ENCODE measurements at places on chromosomes 2 and 18.

DNA sequence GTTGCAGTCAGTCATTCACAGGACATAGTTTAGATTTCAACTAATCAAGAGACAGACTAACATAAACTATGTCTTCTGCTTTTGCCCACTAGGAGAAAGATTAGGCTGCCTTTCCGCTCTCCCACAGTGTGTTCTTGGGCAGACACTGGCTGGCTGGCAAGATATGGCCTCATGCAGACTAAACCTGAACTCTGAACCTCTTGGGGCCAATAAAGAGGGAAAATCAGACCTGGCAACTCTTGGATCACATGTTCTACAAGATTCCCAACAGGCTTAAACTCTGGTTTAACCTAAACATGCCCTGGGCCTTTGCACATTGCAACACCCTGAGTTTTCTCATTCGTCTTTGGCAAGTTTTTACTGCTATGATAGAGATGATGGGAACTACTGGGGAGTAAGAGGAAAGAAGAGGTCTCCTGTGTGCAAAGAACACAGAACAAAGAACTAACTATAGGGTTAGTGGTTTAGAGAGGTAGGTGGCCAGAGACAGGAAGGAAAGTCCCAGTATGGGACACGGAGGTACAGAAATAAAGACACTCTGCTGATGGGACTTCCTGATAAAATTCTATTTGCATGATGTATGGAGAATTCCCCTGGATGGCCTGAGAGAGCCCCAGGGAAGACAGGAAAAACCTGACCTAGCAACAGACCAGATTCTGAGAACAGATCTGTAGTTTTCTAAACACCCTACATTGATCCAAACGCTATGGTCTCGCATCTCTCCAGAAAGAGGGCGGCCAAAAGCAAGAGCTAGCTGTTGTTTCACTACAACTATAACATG lies 2.0 kb upstream of the ATRAID start:
- DNase-seq, result no peak

DNA sequence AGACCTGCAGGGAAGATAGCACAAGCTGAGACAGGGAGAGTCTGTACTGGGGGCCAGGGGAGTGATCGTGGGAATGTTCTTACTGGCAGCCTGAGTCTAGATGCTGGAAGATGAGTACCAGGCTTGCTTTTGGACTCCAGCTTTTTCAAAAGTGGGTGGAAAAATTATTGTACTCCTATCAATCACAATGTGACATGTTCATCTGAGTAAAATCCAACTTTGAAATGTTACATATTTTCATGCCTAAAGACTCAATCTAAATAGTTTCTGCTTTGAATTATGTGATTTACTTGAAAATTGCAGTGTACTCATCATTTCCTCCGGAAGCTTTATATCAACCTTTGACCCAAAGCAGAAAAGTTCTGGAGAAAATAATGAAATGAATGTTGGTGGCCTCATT lies 49.7 kb upstream of the ST3GAL5 start:
- no peak for DNase-seq

DNA sequence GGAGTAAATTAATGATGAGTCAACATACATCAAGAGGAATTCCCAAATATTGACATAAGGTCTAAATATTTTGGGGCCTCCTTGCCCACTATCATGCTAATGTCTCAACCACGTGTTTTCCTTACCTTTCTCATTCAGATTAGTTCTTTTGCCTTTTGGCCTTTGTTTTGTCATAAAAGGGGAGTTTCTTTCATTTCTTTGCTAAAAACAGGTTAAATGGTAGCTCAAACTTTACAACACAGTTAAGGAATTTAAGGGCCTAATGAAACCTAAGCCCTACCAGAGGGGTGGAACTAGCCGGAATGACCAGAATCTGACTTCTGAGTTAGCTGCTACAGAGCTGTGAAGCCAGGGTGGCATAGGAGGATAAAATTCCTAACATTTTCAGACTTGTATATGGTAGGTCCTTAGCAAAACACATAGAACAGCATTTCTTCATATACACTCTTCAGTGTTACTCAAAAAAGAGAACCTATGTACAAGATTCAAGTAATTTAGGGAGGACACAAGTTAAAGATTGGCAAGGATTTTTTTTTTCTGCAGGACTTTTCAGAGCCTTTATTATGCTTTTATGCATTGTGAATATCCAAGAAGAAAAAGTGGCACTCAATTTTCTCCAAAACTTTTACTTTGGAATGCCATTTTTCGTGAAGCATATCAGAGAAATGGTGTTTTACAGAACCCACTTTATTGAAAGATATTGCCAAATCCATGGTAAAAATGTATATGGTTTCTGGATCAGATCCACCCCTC lies 633.1 kb downstream of the ARHGAP15 start:
- DNase-seq, result no peak

- DNase-seq, result no peak
Measured at GRCh38 chr2:42922790-42923579, 130.6 kb upstream of the HAAO start.

DNA sequence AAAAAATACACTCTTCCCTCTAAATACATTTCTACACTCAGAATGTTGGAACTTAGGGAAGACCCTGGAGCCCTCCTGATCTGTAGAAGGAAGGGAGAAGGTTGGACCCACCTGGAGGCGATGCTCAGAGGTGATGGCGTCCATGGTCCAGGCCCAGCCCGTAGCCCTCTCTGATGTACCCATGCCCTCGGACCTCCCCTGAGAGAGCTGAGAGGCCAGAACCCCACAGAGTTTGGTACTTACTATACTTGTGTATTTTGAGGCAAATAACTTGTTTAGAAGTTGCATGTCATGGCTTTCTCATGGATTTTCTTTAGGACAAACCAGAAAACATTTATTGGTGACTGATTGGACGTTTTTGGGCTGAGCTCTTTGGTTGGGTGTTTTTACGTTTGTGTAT lies 10.5 kb downstream of the CTDP1 start:
- no peak for DNase-seq

DNA sequence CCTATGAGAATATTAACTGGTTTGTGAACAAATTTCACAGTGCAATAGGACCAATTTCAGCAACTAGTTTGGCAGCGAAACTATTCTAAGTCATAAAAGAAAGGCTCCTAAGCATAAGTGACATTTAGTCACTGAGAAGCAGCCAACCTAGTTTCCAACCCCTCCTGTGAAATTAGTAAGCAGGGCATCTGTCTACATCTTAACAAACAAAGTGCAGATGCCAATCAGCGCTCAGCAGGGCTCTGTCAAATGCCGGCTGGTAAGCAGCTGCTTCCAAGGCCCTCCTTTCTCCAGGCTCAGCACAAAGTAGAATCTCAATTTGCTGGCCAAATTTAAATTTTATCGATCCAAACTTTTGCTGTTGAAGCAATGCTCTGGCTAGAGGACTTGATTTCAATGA lies 124.7 kb downstream of the ICOS start:
- no peak for DNase-seq

GRCh38 chr2:215848146-215848545 lies 165.2 kb downstream of the MREG start:
- no peak for DNase-seq

DNA sequence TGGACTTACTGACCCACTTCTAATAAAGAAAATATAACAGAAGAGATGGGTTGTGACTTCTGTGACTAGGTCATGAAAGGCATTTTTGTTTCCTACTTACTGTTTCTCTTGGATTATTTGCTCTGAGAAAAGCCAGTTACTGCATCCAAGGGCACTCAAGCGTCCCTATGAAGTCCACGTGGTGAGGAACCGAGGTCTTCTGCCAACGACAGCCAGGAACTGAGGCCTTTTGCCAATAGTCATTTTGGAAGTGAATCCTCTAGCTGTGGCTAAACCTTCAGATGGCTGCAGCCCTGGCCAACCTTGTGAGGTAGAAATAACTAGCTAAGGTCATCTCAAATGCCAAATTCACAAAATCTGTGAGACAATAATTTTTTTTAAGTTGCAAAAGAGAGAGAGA lies 449.8 kb upstream of the RGPD4 start:
- DNase-seq, result no peak

GRCh38 chr2:231489990-231490389 lies 25.7 kb upstream of the NCL start:
- no peak for DNase-seq

DNA sequence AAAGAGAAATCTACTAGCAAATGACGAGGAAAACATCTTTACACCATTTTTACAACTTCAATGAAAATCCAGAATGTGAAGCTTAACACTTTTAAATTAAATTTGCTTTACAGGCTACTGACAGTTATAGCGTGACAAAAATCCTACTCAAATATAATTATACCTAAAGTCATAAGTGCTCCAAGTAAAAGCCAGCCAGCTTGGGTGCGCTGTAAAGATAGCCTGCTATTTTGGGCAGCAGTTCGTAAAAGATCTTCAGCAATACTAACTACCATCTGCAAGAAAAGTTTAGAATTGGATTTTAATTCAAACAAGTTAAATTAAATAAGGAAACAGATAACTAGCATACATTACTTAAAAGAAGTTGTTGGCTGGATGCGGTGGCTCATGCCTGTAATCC lies 22.4 kb downstream of the HEATR5B start:
- DNase-seq, result no peak

DNA sequence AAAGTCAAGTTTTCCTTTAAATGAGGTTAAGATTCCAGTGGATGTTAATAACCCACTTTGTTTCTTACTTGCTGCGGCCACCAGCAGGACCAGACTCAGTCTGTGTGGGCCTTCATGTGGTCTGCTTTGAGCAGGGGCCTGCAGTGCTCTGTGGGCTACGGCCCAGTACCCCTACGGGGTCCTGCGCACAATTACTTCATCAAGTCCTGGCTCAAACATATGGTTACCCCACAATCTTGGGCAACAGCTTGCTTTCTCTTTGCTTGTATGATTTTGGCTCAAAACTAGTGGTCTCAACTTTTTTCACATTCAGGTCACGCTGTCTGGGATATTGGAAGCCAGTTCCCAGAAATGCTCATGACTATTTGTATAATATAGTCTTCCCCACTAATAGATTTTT lies 64.2 kb downstream of the PTPN2 start:
- no peak for DNase-seq

- DNase-seq, result no peak
Measured at GRCh38 chr2:26400723-26401122, 997 bp upstream of the DRC1 start.

DNA sequence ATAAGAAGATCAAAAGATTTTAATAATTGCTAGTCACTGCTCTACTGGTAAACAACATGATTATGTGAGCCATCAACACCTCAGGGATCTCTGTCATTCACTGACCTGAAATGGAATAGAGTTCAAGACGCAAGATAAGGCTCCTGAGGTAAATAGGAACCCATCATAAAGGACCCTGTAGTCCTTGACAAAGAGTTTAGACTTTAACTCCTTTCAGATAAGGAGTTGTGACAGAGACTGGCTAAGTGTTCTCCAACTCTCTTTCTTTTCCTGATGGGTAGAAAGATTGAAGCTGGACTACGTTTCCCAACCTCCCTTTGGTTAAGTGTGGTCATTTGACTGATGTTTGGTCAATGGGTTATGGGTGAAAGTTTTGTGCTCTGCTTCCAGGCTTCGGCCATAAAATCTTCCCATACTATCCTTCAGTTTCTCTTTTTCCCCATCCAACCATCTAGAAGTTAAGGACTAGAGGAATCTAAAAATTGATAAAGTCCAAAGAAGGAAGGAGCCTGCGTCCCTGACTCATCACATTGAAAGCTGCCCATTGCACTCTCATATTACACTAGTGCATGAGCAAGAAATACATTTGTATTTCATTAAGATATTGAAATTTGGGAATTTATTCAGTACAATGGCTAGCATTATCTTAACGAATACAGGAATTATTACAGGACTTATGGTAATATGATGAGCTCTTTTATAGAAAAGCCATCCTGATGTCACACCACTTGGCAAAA lies 293.7 kb upstream of the ACVR2A start:
- DNase-seq, result no peak

DNA sequence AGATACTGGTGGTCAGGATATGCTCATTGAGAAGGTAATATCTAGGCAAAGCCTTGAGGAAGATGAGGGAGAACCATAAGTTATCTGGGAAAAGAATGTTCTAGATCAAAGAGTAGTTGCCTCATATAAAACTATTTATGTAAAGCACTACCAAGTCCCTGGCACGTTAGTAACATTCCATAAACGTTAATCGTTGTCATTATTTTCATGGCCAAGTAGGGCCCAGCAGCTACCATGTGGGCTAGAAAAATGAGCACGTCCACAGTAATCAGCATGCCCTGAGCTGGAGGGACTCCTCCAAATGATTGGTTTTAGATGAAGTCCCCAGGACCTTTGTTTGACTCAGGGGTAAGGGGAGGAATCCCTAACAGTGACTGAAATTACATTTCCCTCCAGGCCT lies 32.7 kb upstream of the AFTPH start:
- DNase-seq, result no peak

DNA sequence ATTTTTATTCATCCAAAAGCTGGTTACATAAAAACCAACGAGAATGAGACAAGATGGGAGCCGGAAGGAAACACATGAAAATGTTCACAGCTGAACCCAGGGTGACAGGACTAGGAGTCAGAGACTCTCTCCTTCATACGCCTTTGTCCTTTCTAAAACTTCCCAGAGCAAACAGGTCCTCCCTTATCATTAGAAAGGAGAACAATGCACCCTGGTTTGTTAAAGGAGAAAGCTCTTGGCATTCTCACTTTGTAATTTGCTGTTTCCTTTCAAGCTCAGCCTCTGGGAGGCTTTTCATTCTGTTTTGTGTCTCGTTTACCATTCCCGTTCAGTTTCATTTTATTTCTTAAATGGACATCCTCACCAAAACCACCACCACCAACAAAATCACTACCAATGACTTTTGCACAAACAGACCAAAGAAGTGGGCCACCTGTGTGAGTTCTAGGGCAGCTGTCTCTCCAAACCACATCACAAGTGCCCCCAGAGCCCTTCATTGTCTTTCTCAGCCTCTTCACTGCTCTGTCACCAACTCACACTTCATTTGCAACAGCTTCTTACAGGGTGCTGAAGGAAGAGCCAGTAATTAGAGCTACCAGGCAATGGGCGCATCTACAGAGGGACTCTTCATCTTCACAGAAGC lies 105.3 kb downstream of the HDAC4 start:
- DNase-seq, result no peak

DNA sequence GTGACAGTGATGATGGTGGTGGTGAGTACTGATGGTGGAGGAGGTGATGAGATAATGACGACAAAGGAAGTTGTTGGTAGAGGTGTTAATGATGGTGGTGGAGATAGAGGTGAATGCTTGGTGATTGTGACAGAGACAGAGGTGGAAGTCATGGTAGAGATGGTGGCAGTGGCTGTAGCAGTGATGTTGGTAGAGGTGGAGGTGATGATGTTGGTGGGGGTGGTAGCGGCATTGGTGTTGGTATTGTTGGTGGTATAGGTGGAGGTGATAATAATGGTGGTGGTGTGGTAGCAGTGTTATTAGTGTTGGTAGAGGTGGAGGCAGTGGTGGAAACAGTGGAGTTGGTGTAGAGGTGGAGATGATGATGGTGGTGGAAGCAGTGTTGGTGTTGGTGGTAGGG lies 36.4 kb downstream of the LYPD1 start:
- DNase-seq, result no peak

DNA sequence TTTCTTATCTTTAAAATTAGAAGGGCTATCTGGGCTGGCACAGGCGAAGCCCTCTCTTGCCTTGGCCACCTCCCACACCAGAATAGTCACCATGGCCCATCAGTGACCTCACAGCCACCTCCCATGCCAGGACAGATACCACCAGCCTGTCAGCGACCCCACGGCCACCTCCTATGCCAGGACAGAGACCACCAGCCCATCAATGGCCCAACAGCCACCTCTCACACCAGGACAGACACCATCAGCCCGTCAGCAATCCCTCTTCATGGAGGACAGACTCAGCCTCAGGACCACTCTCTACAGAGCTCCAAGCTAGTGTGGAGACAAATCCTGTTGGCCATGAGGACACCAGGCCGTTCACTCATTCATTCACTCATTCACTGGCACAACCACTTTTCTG lies 74.6 kb downstream of the ASB1 start:
- no peak for DNase-seq

Measured in cortex of kidney (tissue), 1 donor.